ENCODE measurements at places on chromosomes 6 and 20. TPM values are rescaled to one million over a fixed set of nuclear protein-coding genes. Genes with fewer than 3 reads are reported as not detected.

The KAT14 gene
- 18.2 TPM for total RNA-seq

The TAP1 gene
- total RNA-seq: 160 TPM

The SPAG4 gene
- 12.0 TPM for total RNA-seq

The SPDEF gene
- not detected for total RNA-seq

The PRDM1 gene
- 45.4 TPM for total RNA-seq

The ADGRB3 gene
- total RNA-seq: 0.64 TPM

The GMNN gene
- 18.0 TPM for total RNA-seq

GRCh38 chr6:107988570-107988969, 30.6 kb upstream of the SEC63 start:
- H3K36me3 ChIP-seq: no peaks in the 10 kb centered on the region
- no peak overlapping the region for H3K27ac ChIP-seq
- DNase-seq: no peak
- no peak overlapping the region for H3K4me3 ChIP-seq
- no peaks in the 10 kb centered on the region for H3K4me1 ChIP-seq

- peaks cover 99% of the 10 kb centered on the region for H3K27me3 ChIP-seq
- no peak overlapping the region for H3K27ac ChIP-seq
- DNase-seq: peak; percentile 81
Observed at GRCh38 chr6:10412461-10413261, 2.2 kb downstream of the TFAP2A start.

GRCh38 chr6:143982968-143983367, 25.1 kb downstream of the PLAGL1 start:
- H3K27ac ChIP-seq: no peak overlapping the region
- no peaks in the 10 kb centered on the region for H3K27me3 ChIP-seq
- H3K4me3 ChIP-seq: no peak overlapping the region
- DNase-seq: no peak
- H3K36me3 ChIP-seq: no peaks in the 10 kb centered on the region

DNA sequence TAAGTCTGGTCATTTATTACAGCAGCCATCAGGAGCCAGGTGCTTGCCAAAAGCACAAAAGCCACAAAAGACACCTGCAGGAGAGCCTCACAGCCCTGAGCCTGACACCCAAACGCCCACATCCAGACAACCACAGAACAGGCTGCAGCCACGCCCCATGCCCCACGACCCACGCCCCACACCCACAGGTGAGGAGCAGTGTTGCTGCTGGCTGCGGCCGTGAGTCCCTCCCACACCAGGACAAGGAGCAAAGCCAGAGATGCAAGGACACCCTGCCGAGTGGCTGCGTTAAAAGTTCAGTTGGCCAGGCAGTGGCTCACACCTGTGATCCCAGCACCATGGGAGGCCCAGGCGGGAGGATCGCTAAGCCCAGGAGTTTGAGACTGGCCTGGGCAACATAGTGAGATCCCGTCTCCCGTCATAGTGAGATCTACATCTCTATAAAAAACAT, 43.0 kb downstream of the SLC2A4RG start:
- H3K27ac ChIP-seq: no peak overlapping the region
- no peaks in the 10 kb centered on the region for H3K36me3 ChIP-seq
- H3K4me1 ChIP-seq: peaks cover 66% of the 10 kb centered on the region
- no peak for DNase-seq
- H3K27me3 ChIP-seq: no peaks in the 10 kb centered on the region
- H3K4me3 ChIP-seq: no peak overlapping the region
